ENCODE measurements at places on chromosomes 11 and 22.

GRCh38 chr11:7060868-7061267 lies 27.9 kb upstream of the RBMXL2 start:
- DNase-seq: no peak

DNA sequence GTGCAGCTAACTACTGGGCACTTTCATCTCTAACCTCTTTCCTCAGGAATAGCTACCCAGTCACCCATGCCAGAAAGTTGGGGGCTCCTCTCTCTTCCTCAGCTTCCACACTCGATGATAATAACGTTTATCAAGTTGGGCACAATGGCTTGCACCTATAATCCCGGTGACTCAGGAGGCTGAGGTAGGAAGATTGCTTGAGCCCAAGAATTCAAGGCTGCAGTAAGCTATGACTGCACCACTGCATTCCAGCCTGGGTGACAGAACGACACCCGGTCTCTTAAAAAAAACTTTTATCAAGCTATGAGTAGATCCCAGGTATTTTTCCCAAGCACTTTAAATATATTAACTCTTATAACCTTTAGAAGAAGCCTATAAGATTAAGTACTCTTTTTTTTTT lies 2.0 kb downstream of the SF3A1 start:
- DNase-seq: no peak

DNA sequence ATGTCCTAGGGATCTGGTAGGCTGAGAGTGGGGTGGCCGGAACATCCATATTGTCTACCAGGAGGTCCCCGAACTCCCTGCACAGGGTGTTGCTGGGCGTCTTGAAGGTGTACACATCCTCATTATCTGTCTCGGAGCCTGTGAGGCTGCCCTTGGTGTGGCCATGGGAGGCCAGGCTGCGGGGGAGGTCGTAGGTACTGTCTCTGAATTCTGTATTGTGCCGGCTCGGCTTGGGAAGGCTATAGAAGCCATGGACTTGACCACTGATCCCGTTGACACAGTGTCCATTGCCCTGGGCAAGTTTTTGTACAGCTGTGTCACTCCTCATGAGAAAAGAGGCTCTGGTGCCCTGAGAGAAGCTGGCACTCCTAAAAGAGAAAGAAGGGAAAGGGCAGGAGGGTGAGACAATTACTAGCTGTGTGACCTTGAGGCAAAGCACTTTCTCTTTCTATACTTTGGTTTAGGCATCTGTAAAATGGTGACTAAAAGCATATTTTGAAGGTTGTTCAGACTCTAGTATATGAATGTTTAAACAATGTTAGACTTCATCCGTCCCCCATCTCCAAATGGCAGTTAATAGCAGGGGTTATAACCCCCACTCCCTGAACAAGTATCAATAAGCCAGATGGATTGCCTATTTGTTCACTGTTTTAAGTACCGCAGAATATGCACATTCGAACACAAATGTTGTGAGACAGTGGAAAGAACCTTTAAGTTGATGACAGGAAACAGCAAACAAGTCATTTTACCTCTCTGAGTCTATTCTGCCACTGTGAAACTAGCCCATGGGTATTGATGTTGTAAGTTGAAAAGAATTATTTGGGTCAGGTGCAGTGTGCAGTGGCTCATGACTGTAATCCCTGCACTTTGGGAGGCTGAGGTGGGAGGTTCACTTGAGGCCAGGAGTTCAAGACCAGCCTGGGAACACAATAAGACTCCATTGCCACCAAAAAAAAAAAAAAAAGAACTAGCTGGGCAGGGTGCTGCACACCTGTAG lies 38.3 kb downstream of the USP35 start:
- DNase-seq: no peak

DNA sequence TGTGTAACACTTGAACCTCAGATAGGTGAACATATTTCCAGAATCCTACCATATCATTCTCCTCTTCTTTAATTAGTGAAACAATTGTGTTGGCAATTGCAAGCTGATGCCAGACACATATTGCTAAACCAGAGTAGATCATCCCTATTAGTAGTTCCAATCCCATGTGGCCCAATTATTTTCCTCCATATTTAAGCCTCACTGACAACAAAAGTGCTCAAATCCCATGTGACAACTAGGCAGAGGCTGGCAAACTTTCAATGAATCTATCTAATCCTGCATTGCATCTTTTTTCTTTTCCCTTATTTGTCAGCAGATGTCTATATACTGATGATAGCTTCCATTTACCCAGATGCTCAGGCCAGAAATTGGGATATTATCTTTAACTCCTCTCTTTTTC lies 90.4 kb downstream of the GRIA4 start:
- no peak for DNase-seq

DNA sequence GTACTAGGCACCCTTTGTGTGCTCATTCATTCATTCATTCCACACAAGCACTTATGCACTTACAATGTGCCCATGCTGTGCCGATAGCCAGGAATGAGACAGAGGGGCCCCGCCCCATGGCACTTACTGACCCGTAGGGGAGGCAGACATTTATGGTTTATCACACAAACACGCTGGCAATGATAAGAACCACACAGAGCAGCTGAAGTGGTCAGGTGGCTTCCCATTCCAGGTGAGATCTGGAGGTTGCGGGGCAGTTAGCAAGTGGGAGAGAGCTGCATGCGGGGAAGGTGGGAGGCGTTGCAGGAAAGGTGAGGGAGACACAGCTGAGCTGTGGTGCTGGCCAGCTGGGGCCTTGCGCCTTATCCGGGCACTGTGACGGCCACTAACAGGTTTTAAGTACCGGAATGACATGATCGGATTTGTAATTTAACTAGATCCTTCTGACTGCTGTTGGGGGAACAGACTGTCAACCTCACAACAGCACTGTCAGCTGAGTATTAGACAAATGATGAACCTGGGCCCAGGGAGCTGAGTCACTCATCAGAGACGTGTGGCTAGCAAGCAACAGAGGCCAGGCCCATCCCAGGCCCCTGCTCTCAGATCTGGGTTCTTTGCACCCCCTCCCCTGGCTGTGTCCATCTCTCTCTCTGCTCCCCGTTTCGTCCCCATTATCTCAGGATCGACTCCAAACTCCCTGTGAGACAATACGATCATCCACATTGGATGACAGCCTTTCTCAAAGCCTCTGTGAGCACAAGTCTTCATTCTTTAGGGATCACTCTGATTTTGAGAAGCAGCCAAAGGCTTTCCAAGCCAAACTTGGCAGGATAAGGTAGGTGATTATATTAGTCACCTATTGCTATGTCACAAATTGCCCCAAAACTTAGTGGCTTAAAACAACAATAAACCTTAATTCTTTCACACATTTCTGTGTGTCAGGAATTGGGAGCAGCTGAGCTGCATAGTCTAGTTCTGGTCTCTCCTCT lies 28.4 kb downstream of the RASD2 start:
- DNase-seq: no peak

GRCh38 chr11:69337211-69337721 lies 43.3 kb downstream of the MYEOV start:
- DNase-seq: peak; percentile 14

- DNase-seq: no peak
These were observed 427.9 kb upstream of the DDI1 start for GRCh38 chr11:103608566-103608965.

GRCh38 chr11:65501472-65502273 lies 2.8 kb downstream of the MALAT1 start:
- no peak for DNase-seq

GRCh38 chr22:32951076-32951806 lies 106.9 kb downstream of the SYN3 start:
- no peak for DNase-seq

DNA sequence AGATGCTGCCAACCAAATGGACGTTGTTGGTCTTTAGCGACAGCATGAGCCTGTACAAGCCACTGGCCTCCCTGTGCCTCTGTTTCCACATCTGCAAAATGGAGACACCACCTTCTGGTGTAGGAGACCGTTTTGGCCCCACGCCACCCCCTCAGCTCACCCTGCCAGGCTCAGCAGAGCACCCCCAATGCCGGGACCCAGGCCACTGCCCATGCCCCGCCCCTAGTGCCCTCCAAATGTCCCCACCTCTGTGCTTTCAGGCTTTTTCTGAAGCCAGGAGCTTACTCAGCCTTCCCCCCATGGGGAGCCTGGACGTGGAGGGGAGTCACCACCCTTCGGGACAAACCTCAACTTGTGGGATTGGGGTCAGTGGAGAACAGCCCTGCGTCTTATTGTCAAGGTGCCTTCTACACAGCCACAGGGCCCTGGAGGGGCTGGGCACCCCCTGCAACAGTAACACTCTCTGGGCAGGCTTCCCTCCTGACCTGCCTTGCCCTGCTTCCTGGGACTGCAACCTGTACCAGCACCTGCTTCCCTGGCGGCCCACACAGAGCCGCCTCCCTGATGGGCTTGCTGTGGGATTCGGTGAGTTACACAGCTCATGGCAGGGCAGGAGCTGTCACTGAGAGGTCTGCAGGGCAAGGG lies 24.6 kb upstream of the RTL6 start:
- no peak for DNase-seq

DNA sequence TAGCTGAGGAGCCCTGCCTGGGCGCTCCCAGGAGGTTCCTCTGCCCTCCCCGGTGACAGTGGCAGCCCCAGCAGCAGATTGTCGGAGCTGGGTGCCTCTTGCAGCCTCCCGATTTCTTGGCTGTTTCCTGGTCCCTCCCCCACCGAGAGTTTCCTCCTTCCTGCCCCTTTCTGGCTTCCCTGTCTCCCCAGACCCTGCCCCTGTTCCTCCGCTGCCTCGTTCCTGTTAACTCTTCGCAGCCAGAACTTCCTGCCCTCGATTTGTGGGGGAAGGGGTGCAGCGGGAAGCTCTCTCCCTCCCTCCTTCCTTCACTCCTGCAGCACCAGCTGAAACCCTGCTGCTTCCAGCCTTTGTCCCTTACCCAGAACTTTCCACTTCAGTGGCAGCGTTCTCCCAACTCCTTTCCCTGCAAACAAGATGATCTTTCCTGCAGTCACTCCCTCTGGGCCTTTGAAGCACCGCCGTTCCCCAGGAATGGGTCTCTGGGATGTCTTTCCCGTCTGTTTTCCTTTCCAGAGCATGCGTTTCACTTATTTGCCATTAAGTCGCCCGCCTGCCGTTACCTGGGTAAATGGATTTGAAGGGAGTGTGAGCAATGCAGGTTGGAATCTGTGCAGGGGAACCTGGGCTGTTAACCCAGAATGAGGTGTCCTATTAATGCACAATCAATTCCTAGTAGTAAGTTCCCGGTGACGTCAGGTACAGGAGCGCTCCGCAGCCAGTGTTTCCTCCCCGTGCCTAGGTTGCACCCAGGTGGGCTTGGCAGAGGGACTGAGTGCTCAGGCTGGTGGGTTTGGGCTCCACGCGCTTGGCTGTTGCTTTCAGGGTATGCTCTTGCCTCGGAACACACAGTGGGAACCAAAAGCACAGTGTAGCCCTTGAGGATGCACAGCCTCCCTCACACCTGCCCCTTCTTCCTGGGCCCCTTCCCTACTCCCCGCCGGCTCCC lies 4.3 kb downstream of the GRK2 start:
- DNase-seq: no peak

DNA sequence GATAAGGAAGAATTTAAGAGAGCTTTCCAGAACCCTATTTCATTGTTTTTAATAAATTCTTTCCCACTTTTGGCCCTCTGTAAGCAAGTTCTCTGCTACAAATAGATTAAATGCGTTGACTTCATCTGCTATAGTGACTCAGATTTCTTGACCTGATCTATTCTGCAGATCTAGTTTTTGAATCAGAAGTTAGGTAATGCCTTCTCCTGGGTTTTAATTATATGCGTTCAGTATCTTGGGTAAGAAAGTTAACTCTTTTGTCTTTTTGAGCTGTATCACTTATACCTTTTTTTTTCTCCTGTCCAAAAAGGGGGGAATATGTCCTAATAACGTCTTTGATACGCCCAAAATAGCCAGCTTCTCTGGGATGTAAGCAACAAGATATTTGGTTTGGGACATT lies 2.4 kb upstream of the HEPHL1 start:
- no peak for DNase-seq

GRCh38 chr22:21094911-21095772 lies 49.4 kb downstream of the LRRC74B start:
- no peak for DNase-seq

- DNase-seq: no peak
These were observed 18.6 kb upstream of the LMO2 start for GRCh38 chr11:33910296-33910957.

DNA sequence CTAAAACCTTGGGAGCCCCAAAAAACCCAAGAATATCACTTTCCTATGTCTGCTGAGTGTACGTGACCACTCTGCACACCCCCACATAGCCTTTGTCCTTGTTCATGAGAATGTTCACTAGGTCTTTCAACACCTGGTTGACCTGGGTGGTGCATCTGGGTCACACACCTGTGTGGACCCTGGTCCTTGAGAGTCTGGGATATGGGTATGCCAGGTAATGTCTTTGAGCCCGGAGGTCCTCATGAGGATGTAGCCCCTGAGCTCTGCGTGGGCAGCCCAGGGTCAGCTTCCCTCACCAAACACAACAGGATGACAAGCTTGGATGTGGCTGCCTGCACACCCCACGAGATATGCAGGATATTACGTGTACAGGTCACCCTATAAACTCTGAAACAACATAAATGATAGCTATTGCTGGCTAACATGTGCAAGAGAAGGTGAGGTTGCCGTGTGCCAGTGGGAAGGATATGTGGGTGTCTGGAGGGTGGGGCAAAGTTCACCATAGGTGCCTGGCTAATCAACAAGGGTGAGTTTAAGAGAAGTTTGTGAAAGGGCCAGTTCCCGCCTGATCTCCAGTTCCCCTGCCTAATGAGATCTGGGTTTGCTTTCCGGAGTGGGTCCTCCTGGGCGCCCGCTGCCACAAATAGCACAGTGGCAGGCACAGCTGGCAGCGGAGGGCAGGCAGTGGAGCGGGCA lies 1.4 kb upstream of the PPARA start:
- DNase-seq: no peak

DNA sequence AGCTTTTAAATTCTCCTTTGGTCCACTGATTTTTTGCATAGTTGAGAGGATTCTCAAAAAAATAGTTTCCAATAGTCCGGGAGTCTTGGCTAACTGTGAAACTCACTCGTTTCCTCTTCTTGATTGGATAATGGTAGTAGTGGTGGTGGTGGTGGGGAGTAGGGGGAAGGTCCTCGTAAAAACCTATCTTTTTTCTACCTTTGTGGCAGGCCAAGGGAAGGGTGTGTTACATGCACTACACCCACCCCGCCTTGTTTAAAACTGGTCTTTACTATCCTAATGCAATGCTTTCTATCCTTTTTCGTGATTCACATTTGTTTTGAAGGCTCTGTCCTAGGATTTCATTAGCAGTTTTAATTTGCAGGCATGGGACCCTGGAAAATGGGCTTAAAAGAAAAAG lies 4.8 kb downstream of the TEAD1 start:
- DNase-seq: no peak

GRCh38 chr11:19817870-19818269 lies 105.2 kb downstream of the NAV2 start:
- no peak for DNase-seq

GRCh38 chr11:12835286-12835685 lies 161.1 kb downstream of the TEAD1 start:
- no peak for DNase-seq

DNA sequence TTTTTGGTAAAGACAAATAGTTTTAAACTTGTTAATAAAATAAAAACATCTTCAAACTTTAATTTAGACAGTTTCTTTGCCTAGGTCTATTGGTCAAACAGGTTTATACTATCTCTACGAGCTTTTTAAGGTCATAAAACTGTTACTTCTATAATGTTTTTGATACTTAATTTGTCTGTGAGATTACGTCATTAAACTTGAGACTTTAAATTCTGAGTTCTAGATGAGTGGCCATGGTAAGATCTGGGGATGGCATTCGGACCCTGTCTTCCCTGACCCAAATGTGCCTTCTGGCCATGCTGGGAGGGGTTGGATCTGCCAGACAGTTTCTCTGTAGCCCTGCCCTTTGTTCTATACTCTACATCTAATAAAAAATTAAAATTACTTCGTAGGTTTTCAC lies 497.8 kb downstream of the TMEM135 start:
- no peak for DNase-seq

All from omental fat pad (tissue), 4 donors.